ENCODE measurements at places on chromosomes 13 and 19.

- DNase-seq, result no peak
Observed at GRCh38 chr13:48531416-48532255, 1.2 kb downstream of the RCBTB2 start.

DNA sequence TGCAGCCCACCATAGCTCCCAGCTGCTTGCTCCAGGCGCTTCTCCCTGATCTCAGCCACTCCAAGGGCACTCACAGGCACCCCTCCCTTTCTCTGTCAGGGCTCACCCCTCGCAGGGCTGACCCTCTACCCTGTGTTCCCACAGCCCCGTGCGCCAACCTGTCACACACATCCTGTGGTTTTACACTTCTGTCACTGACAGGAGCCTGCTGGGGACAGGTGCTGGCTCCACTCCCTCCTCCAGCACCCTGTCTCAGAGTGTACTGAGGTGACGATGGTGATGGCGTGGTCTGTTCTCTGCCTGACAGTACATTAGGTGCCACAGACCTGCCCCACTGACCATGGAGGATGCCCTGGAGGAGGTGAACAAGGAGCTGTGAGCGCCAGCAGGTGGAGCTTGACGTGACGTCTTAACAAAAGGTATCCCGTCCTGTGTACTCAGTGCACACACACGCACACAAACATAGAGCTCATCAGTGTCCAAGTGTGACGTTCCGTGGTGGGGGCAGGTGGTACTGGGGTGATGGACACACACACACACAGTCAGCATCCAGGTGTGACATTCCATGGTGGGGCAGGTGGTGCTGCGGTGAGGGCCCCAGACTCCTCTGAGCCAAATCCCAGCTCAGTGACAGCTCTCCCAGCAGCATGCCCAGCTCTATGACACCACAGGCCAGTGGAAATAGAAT is 20.9 kb downstream of the C19orf44 start:
- DNase-seq, result no peak

DNA sequence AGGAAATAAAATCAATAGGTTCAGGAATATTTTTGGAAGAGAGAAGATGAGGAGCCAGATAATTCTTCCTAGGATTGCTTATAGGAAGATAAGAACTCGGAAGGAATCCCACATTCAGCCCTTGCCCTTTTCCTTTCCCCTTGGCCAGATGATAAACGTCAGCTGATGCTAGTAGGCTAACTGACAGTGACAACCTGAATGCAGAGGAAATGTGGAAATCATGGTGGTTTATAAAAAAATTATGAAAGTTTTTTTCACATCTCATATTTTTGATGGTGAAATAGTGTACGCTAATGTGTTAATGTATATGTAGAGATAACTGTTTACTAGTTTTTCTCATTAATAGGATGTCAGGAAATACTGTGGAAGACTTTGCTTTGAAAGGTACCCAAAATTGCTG is 56.9 kb downstream of the EDNRB start:
- no peak for DNase-seq

- DNase-seq, result no peak
Observed at GRCh38 chr19:28292822-28293500, 920.0 kb downstream of the UQCRFS1 start.

DNA sequence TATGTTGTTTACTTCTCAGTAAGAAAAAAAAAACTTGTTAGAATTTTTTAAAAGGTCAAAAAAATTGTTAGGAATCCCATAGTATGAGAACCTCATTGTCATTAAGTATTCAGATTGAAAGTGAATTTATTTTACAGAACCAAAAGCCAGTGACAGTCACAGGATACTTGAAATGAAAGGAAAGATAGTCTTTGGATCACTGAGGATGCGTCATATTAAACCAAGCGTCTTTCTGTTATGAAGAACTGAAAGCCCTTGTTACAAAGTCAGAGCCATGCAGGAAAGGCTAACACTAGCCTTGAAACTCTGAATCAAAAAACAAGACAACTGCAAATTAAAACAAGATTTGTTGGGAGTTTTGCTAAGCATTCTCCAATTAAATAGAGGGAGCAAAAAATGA is 1348.0 kb upstream of the SLC10A2 start:
- DNase-seq, result no peak

GRCh38 chr13:35489050-35489449 is 12.6 kb upstream of the MAB21L1 start:
- DNase-seq, result no peak

DNA sequence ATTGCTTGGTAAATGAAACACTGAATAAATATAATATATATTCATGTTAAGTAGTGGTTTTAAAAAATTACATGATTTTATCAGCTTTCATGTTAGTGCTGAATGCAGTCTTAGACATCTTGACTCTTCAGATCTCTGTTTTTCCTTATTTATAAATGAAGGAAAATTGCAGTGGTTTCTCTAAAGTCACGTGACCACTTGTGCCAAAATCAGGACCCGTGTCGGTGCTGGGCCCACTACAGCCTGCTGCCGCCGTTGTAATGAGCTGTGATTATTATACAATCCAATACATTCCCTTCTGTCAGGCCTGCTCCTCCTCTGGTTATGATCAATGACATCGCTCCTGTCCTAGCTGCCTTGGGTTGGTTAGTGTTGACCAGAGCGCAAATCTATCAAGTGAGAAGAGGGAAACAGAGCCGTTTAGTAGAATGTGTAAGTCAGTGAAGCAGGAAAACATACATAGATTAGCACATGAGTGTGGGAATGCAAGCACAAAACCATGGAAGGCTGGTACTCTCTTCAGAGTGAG is 88.2 kb downstream of the AKAP11 start:
- no peak for DNase-seq

- DNase-seq, result no peak
Observed at GRCh38 chr19:4684312-4685095, 14.4 kb upstream of the MYDGF start.

DNA sequence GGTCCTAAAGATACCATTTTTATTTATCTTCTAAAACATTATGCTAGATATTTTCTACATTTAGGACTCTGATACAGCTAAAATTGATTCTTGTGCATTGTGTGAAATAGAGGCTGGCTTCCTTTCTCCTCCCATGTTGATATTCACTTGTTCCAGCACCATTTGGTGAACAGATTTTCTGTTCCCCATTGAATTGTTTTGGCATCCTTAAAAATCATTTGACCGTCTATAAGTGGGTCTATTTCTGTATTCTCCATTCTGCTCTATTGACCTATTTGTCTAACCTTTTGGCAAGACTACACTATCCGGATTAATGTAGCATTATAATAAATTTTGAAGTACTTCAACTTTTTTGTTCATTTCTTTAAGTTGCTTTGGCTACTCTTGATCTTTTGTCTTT is 2689.2 kb downstream of the PCDH9 start:
- no peak for DNase-seq

- no peak for DNase-seq
Observed at GRCh38 chr19:43534816-43535761, 2.1 kb downstream of the ZNF575 start.

DNA sequence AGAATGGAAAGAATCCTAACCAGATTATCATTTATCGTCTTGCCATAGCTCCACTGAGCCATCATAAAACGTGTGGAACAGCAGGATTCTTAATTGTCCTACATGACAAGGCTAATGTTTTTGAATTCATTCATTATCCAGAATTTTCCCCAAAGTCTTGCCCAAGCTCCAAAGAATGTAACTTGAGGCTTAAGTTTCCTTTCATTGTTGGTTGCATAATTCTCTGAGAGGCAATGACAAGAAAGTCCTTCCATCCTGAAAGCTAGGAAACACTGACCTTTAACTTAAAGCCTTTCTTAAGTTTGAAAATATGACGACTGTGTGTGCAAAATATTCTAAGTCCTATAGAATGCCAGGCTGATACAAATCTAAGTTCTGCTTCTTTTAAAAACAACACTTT is 546.1 kb downstream of the SUCLA2 start:
- no peak for DNase-seq

DNA sequence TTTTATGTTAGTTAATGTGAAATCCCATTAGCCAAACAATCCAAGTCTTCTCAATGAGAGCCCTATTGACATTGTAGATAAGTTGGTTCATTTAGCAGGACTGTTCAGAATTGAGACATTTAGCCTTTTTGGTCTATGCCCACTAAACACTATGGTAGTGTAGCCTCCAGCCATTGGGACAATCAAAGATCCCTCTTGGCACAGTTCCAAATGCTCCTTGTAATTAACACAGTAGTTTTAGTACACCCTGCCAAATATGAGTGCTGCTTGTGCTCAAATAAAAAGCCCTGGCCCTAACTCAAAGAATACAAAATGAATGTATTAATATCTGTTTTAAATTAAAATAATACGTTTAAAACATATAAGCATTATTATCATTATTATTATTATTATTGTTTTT is 15.4 kb upstream of the FAM216B start:
- no peak for DNase-seq

DNA sequence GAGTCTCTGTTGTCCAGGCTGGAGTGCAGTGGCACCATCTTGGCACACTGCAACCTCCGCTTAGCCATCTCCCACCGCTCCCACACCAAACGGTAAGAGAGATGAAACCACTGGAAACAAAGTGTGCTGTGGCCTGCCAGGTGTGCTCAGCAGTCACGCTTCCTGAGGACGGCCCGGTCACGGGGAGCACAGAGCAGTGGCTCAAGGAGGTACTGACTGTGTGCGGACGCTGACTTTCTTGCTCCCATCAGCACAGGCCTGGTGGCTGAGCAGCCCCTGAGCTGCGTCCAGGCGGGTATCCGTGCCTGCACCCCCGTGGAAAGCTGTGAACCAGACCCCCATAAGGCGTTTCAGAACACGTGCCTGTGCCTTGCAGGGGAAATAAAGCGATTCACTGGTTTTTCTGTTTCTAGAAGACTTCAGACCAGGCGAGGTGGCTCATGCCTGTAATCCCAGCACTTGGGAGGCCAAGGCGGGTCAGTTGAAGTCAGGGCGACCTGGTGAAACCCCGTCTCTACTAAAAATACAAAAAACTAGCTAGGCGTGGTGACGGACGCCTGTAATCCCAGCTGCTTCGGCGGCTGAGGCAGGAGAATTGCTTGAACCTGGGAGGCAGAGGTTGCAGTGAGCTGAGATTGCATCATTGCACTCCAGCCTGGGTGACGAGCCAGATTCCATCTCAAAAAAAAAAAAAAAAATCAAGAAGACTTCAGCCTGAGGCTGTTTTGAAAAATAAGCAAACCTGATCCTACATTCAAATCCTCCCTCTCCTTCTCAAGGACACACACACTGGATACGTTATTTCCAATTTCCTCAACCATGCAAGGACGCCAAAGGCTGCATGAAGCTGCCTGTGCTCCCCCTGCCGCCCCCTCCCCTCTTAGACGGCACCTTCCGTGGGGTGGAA is 25.5 kb downstream of the ADPRHL1 start:
- no peak for DNase-seq

DNA sequence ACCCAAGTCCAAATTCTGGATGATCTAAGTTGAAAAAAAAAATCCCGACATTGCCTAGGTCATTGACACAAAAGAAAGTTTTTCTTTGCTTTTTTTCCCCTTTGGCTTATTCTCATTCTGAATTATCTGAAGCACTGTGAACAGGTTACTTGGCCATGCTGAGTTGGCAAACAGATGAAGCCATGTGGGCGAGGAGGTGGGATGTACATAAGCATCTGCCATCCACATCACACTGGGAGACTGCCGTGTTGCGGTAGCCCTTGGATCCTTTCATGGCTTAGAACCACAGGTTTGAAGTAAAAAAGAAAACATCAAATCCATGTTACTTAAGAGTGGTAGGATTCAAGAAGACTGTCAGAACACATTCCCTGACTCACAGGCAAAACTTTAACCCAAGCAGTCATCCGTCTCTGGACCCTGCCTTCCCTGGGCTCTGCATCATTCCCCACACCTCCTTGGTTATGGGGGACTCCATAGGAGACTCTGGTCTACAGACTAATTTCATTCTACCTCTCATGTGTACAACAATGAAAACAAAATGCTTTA is 242.5 kb upstream of the SERP2 start:
- DNase-seq, result no peak

- DNase-seq, result no peak
Observed at GRCh38 chr13:110617321-110618072, 2.2 kb downstream of the NAXD start.

DNA sequence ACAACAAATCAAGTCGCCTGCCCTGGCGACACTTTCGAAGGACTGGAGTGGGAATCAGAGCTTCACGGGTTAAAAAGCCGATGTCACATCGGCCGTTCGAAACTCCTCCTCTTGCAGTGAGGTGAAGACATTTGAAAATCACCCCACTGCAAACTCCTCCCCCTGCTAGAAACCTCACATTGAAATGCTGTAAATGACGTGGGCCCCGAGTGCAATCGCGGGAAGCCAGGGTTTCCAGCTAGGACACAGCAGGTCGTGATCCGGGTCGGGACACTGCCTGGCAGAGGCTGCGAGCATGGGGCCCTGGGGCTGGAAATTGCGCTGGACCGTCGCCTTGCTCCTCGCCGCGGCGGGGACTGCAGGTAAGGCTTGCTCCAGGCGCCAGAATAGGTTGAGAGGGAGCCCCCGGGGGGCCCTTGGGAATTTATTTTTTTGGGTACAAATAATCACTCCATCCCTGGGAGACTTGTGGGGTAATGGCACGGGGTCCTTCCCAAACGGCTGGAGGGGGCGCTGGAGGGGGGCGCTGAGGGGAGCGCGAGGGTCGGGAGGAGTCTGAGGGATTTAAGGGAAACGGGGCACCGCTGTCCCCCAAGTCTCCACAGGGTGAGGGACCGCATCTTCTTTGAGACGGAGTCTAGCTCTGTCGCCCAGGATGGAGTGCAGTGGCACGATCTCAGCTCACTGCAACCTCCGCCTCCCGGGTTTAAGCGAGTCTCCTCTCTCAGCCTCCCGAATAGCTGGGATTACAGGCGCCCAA is at the start of gene LDLR:
Gene LDLR (plus strand): TSS at position 210 of the 760 bp plus-strand sequence. CDS start 86 bp downstream, at position 296.
- peak; percentile 23 for DNase-seq

DNA sequence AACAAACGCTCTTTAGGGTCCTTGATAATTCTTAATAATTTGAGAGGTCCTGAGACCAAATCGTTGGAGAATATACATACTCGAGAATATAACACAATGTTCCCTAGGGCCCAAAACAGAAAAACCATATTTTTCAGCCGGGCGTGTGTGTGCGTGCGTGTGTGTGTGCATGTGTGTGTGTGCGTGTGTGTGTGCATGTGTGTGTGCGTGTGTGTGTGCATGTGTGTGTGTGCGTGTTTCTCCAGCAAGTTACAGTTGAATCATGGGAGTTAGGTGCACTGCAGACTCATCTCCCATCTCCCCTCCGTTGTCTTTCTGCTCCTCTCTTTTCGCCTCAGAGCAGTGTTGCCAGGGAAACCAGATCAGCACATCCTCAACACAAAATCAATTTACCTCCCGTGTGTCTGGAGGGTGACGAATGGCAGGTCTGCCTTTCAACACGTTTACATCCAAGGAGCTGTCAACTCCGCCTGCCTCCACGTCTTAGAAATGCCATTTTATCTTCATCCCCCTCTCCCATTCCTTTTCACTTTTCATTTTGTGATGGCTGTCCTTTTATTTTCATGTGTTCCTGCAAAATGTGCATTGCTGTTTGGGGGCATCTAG is 8.3 kb upstream of the PNMA8B start:
- DNase-seq, result no peak

GRCh38 chr13:76756451-76756850 is 129.8 kb downstream of the KCTD12 start:
- no peak for DNase-seq

- DNase-seq, result no peak
Observed at GRCh38 chr13:21149568-21149967, 26.8 kb downstream of the SKA3 start.

GRCh38 chr13:95573221-95573620 is 20.7 kb downstream of the CLDN10 start:
- no peak for DNase-seq

All from activated naive CD4-positive, alpha-beta T cell (primary cell).